Activated naive CD4-positive, alpha-beta T cell treated with Interleukin-2 at 50 U/mL for 16 hours (primary cell): ENCODE measurements at places on chromosomes 13 and 19.
A peak's percentile ranks its signal among the peaks of the same experiment; 100 is the strongest.

GRCh38 chr19:27776020-27776419 lies 1436.9 kb downstream of the UQCRFS1 start:
- no peak for DNase-seq

GRCh38 chr19:14085309-14085995 lies at the start of gene C19orf67:
Gene C19orf67 (minus strand): TSS chr19:14085783. CDS start chr19:14085627, 156 bp downstream.
- DNase-seq = no peak

DNA sequence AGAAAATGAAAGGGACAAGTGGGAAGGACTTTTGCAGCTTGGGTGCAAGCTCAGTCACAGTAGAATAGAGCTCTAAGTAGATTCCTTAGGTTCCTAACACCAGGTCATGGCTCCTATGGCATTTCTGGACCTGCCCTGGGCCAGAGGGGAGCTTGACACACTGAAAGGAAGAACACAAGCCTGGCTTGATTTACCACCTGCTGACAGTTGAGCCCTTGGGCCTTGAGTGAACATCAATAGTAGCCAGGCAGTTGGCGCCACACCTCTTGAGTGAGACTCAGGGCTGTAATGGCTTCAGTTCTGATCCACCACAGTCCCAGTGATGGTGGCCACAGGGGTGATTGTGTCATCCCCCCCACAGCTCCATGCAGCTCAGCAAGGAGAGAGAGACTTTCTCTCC lies 221.9 kb upstream of the PCDH17 start:
- DNase-seq = no peak

- DNase-seq = no peak
These were observed 1.4 kb downstream of the FGF9 start for GRCh38 chr13:21672287-21672680.

- DNase-seq = no peak
These were observed 95.9 kb upstream of the FREM2 start for GRCh38 chr13:38590796-38591507.

DNA sequence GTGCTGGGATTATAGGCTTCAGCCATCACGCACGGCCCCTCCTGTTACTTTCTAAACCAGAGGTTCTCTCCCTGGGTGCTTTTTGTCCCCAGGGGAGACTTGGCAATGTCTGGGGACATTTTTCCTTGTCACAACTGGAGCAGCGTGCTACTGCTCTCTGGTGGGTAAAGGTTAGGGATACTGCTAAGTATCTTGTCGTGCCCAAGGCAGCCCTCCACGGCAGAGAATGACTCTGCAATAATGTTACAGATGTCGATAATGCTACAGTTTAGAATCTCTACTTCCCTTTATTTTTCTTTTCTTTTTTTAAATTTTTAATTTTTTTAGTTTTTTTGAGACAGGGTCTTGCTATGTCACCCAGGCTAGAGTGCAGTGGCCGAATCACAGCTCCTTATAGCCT lies 38.0 kb downstream of the ADGRE1 start:
- DNase-seq = no peak

DNA sequence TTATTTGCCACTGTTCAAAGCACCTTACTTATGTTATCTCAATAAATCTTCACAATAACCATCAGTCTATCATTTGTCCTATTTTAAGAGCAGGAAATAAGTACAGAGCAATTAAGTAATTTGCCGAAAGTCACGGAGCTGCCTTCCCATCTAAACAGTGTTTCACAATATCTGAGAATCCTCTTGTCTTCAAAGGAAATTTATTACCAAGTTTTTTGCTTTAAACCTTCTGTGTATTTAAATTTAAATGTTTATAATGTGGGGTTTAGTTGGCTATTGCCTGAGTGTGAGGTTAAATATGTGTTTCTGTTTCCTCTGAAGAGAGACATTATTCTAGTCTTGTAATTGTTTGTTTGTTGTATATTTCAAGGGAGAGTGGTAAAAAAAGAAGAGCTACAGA lies 633.1 kb downstream of the EFNB2 start:
- DNase-seq = no peak

GRCh38 chr13:19713186-19713965 lies 69.4 kb downstream of the PSPC1 start:
- DNase-seq = no peak

GRCh38 chr19:21321134-21321533 lies 8.1 kb downstream of the ZNF708 start:
- DNase-seq = no peak

DNA sequence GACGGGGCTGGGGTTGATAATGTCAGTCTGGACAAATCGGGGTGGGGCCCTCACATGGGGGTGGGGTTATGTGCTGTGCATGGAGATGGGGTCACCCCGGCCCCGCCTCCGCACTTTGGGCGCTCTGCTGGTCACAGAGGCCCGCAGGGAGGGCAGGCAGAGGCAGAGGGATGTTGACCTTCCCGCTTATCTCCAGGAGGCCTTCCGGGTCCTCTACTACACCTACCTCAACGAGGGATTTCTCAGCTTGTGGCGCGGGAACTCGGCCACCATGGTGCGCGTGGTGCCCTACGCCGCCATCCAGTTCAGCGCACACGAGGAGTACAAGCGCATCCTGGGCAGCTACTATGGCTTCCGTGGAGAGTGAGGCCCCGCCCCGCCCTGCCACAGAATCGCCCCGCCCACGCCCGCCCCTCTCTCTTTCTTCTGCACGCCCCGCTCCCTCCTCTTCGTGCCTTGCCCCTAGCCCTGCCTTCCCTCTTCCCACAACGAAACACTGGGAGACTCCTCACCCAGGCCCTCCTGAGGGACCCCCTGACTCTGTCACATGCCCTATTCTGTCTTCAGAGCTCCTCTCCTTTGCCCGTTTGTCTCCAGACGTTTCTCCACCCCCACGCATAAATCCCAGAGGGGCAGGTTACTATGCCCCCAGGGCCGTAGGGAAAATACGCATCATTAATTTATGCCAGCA lies 32.8 kb downstream of the TMEM161A start:
- DNase-seq = no peak

- no peak for DNase-seq
These were observed 5.5 kb upstream of the AKAP11 start for GRCh38 chr13:42266473-42266872.

DNA sequence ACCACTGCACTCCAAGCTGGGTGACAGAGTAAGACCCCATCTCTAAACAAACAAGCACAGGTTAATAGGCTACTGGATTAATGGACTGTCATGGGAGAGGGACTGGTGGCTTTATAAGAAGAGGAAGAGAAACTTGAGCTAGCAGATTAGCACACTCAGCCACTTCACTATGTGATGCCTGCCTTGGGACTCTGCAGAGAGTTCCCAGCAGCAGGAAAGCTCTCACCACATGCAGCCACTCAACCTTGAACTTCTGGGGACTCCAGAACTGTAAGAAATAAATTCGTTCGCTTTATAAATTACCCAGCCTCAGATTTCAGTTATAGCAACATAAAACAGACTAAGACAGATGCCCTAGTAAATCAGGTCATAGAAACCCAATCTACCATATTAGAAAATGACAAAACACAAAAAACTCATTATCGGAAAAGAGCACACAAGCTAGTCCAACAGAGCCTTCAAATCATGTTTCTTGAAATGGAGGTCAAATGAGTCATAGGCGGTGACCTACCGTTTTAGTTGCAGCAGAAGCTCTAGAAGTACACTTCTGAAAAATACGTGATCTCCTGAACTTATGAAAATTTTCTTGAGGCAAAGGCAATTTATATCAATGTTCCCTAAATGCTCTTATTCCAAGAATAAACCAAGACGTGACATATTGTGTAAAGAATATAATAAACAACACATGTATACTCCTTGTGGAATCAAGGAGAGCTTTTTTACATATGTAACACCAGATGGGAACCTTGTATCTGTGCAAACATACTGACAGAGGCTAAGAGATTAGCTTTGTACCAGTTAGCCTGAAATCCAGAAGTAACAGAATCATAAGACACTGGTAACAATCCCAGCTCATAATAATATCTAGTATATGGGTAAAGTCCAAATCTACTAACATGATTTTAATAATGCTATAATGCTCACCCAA lies 340.9 kb upstream of the SGCG start:
- no peak for DNase-seq

DNA sequence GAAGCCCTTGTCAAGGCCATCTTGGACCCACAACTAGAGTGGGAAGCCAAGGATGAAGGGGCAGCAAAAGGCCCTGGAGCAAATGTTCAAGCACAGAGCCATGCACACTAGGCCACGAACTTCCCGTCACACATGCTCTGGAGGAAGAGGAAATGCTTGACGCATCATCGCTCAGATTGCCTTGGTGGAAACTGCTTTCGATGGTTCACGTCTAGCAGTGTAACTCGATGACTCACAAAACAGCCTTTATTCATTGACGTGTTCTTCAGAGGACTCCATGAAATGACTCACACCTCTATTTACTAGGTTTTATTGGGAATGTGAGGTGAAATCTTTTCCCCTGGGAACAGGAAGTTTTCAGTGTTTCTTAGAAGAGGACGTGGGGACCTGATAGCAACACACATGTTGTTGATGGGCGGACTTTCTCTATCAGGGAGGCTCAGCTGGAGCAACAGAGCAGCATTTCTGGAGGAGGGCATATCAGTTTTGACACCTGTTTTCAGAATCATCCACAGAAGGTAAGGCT lies 79.8 kb upstream of the FLT1 start:
- peak; percentile 8 for DNase-seq

DNA sequence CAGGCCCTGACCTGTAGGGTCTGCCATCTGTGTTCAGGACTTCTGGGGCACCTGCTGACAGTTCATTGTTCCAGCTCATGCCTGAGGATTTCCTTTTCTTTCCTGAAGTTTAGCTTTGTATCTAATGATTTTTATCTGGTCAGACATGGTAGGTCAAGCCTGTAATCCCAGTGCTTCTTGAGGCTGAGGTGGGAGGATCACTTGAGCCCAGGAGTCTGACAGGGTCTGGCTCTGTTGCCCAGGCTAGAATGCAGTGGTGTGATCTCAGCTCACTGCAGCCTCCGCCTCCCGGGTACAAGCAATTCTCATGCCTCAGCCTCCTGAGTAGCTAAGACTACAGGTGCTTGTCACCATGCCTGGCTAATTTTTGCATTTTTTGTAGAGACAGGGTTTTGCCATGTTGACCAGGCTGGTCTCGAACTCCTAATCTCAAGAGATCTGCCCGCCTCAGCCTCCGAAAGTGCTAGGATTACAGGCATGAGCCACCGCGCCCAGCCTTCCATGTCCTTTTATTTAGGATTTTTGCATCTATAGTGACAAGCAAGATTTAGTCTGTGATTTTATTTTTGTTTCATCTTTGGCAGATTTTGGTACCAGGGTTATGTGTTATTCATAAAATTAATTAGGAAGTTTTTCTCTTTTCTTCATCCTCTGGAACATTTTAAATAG lies 33.2 kb downstream of the CHST8 start:
- no peak for DNase-seq

GRCh38 chr13:23321535-23322241 lies 111.8 kb downstream of the SACS start:
- DNase-seq = peak; percentile 12

DNA sequence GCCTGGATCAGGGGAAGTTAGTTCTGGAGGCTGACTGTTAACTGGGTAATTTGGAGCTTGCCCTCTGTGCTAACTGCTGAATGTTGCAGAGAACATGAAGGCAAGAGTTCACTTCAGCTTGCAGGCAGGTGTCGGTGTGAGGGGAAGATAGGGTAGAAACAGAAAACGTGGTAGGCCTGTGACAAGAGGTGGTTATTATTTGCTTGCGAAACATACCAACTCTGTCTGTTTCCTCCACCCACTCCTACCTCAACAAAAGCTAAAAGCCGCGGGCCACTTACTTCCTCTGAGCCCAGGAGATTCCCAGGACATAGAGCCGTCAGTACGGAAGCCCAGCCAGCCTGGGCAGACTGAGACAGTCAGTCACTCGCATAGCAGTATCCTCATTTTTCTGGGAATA lies 119.2 kb upstream of the ABCC4 start:
- no peak for DNase-seq
